Germinal center (tissue), 1 donor: ENCODE measurements at places on chromosomes 2 and 18.

DNA sequence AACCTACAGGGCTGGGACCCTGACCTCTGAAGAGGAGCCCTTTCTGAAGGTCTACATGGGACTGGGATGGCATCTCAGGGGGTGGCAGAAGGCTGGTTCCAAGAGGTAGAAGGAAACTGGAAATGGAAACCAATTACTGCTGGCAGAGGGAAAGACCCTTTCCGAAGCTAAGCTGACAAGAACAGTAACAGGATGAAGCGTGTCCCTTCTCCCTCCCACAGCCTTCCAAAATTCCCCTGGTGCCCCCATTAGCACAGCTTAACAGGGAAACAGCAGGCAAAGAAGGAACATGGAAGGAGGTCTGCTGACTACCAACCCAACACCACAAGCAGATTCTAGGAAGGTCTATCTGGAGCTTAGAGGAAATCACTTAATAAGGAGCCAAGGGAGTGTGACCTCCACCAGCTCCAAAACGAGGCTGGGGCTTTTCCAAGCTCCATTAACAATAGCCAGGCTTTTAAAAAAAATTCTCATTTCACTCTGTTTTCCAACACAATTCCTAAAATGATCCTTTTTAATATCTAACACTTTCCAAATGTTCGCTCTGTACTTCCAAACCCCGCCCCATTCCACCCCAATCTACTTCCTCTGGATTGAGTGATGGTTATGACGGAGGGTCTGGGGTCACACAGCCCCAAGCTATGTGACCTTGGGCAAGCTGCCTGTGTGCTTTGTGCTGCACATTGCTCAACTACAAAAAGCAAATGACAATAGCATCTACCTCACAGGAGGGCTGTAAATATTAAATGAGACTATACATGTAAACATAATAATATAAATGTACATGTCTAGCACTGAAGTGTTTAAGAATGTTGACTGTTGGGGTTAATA, 55.2 kb downstream of the STK39 start:
- no peak for DNase-seq

- no peak for DNase-seq
These were observed 190.8 kb downstream of the RNF152 start for GRCh38 chr18:61702007-61702406.

GRCh38 chr2:240322231-240322955, 113.1 kb upstream of the GPC1 start:
- DNase-seq = no peak

GRCh38 chr2:208879666-208880065, 473.1 kb downstream of the PTH2R start:
- no peak for DNase-seq

DNA sequence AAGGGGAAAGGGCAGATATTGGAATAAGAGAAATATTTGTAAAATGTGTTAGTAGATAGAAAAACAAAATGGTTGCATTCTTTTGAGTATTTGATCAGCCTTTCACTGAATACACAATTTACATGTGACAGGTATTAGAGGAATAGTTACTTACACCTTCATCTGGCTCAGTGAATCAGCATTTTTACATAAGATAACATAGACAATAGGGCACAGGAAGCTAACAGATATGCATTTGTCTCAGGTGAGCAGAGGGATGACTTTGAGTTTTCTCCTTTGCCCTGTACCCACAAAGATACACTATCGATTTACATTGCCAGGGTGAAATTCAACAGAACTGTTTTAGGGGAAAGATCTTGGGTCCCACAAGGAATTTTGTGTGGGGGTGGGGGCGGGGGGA, 373.1 kb upstream of the NETO1 start:
- no peak for DNase-seq

GRCh38 chr2:12606472-12607000, 110.2 kb upstream of the TRIB2 start:
- no peak for DNase-seq

DNA sequence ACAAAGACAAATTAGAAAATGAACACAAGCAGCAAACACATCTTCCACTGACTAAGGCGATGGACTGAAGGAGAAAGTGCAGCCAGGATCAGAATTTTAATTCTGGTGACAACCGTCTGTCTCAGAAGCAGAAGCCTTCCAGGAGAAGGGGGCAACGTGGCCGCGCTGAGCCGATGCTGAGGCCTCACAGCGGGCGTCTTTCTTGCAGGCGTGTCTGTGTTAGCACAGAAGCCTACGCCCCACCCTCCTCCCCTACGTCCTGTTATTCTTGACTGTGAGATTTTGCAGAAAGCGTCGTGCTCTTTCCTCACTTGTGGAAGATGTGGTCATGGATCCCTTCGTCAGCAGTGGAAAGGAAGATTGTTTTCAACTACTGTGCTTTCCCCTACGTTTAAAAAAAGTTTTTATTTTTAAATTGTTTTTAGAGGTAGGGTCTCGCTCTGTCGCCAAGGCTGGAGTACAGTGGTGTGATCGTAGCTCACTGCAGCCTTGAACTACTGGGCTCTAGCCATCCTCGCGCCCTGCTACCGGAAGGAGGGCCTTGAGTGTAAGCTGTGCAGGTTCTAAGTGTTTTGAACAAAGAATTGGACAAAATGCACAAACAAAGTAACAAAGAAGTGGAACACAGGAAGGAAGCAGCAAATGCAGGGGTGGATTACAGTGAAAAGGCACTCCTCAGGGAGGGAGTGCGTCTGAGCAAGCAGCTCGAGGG, 422.0 kb downstream of the GALR1 start:
- no peak for DNase-seq

- DNase-seq = no peak
These were observed 23.9 kb downstream of the DSC1 start for GRCh38 chr18:31138709-31139108.

GRCh38 chr18:11566236-11566965, 43.0 kb upstream of the SLC35G4 start:
- DNase-seq = no peak

- DNase-seq = no peak
These were observed 42.4 kb downstream of the ITGB1BP1 start for GRCh38 chr2:9380702-9381628.

DNA sequence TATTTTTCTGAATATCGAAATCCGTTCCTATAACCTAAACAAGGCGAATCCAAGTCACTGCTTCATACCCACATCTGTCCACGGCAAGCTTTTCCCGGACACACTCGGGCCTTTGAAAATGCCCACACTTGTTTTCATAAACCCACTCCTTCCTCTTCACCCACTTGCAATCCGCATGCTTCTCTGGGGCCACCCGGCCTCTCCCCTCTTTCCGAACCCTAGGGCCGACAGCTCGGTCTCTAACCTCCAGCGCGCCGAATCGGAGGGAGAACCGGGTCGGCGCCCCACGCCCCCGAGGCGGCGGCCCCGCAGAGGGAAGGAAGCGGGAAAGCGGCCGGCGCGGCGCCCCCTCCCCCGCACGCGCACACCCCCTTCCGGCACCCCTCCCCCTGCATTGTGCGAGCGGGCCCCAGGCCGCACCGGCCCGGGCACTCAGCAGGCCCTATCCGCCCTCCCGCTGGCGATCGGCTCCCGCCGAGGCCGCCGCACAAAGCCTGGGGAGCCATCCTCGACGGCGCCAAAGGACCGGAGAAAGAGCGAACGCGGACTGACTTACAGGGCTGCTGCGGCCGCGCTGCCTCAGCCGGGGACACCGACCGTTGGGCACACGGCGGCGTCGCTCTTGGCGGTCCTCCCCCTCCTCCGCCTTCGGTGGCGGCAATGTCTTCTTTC, 467 bp downstream of the PUM2 start:
- peak; percentile 54 for DNase-seq

DNA sequence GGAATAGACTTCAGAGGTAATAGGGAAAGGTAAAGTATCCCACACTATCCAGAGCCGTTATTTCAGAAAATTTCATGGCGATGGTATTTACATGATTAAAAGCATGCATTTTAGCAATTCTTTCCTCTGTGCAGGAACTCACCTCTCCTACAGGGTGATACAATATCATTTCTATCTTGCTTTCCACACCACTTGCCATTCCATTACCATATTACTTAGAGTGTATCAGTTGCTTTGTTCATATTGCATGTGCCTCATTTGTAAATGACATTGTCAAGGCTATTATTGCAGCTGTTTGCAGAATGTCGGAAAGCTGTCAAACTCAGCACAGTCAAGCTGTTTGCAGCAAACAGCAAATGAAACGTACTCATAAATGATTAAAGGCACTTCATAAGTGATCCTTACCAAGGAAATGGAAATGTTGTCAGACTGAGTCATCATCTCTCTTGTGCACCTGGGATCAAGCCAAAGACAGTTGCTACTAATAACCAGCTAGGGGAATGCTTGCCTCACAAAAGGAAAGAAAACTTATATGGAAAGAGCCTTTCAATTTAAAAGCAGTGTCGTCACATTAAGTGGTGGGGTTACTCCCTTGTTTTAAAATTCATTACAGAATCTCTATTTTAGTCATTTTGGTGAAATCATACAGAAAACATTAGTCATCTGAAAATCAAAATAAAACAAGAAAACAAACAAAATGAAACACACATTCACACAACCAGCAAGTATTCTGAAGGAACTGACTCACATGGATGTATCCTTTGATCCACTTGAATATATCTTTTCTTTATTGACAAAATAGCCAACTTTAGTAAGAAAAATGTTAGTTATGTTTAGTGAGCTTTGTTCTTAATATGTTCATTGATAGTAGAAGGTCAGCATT, 1064.1 kb upstream of the CNTNAP5 start:
- no peak for DNase-seq

DNA sequence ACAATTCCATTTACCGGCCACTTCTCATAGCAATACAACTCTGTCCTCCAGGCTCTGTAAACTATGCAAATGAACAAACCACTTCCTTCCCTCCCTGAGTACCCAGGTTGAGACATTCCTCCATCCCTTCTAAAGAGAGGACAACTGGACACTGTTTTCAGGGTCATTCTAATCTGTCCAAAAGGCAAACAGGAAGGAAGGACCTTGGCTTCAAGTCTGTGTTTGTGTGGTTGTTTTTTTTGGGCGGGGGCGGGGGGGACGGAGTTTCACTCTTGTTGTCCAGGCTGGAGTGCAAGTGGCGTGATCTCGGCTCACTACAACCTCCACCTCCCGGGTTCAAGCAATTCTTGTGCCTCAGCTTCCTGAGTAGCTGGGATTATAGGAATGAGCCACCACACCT, 3.3 kb downstream of the TFCP2L1 start:
- DNase-seq = no peak

- no peak for DNase-seq
These were observed 152.1 kb downstream of the GLI2 start for GRCh38 chr2:120887741-120888231.

GRCh38 chr2:152025678-152026287, 73.1 kb downstream of the CACNB4 start:
- DNase-seq = peak; percentile 56

GRCh38 chr2:2832657-2833056, 501.6 kb upstream of the MYT1L start:
- DNase-seq = no peak

DNA sequence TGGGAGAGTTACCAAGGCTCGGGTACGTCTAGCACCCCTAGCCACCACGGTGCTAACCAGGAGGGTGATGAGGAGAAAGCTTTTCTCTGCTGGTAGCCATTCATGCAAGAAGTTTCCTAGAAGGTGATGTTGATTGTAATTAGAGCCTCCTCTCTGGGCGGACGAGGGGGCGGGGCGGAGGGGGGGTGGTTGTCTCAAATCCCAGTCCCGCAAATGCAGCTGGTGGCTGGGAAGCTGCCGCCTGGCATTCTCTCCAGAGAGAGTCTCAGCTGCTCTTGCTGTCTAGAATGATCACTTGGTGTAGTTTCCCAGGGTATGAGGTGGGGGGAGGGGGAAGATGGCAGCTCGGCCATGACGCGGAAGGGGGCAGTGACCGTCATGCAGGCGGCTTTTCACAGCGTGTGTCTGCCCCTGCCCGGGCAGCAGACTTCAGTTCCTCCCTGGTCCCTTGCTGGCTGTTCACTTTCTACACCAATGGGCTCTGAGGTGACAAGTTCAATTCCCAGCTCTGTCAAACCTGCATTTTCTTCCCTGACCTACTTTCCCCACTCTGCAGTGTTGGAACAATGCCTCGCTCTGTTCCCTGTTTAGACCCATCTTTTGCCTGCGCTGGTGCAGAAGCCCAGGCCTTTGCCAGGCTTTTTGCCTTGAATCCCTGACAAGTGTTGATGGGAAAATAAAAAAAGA, 61.5 kb upstream of the KLF7 start:
- no peak for DNase-seq

DNA sequence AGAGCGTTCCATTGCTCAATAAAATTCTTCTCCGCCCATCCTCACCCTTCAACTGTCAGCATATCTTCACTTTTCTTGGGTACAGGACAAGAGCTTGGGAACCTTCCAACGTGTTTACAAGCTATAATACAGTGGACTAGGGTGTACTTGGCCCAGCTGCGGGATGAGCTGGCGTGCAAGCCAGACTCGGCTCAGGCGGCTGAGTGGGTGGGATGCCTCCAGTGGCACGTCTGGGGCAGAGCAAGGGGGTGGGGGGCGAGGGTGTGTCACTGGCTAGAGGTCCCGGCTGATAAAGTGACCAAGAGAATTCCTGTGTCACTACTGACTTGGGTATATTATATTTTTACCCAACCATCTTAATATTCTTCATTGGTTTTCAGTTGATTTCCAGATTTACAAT, 179.7 kb downstream of the EVA1A start:
- no peak for DNase-seq

DNA sequence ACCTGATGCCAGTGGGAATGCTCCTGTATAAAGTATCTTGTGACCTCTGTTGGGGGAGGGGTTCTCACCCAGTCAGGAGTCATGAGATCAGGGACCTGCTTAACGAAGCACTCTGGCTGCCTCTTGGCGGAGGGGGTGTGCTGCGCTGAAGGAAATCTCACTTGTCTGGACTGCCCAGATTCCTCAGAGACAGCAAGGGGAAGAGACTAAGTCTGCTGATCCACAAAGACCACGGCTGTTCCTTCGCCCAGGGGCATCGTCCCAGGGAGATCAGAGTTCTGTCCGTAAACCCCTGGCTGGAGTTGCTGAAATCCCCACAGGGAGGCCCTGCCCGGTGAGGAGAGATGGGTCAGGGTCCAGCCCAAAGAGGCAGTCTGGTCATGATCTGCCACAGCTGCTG, 168.4 kb downstream of the CCBE1 start:
- DNase-seq = no peak

GRCh38 chr2:78718024-78718423, 307.5 kb upstream of the REG3G start:
- no peak for DNase-seq

- no peak for DNase-seq
These were observed 68.1 kb downstream of the NUP35 start for GRCh38 chr2:183192343-183192742.
